ENCODE measurements at places on chromosomes 7 and 10.
A peak's percentile ranks its signal among the peaks of the same experiment; 100 is the strongest.

DNA sequence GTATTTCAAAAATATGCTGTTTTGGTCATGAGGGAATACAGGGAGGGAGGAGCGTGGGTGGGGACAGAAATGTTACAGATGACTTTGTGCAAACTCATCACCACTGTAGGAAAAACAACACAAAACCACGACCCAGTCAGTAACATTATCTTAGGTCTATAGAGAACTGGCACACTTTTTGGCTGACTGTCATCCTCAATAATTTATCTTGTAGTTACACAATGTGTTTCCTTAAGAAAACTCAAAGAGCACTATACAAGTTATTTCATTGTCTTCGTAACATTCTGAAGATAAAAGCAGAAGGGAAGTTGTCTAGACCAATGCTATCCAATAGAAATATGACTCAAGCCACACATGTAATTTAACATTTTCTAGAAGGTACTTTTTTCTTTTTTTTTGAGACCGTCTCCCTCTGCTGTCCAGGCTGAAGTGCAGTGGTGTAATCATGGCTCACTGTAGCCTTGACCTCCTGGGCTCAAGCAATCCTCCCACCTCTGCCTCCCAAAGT, 16.9 kb upstream of the CDK14 start:
- H3K4me3 ChIP-seq = no peak overlapping the region
- no peak overlapping the region for H3K27ac ChIP-seq
- no peaks in the 10 kb centered on the region for H3K36me3 ChIP-seq
- no peaks in the 10 kb centered on the region for H3K27me3 ChIP-seq

GRCh38 chr10:32882076-32882475, 76.0 kb downstream of the ITGB1 start:
- no peak overlapping the region for H3K27ac ChIP-seq
- H3K4me1 ChIP-seq = peaks cover 9% of the 10 kb centered on the region
- H3K4me3 ChIP-seq = no peak overlapping the region
- peaks cover 2% of the 10 kb centered on the region for H3K36me3 ChIP-seq
- no peak for DNase-seq
- H3K27me3 ChIP-seq = no peaks in the 10 kb centered on the region

DNA sequence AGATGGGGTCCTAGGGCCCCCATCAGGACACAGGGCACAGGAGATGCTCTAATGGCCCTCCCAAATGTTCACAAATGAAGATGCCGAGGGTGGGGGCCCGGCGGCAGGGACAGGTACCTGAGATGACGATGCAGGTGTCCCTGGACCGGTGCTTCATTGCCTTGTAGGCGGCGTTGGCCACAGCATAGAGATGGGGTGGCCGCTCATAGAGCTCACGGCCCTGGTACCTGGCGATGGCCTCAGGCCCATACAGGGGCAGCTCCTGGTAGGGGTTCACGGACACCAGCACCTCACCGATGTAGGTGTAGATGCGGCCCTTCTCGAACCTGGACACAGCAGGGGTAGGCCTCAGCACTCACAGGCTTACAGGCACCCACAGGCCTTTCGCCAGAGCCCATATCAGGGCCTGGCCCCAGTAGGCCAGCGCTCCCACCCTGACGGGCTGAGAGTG, 2.0 kb downstream of the MYO1G start:
- H3K27ac ChIP-seq = peak overlapping the region; percentile 100
- DNase-seq = no peak
- no peaks in the 10 kb centered on the region for H3K27me3 ChIP-seq
- peak overlapping the region; percentile 97 for H3K4me3 ChIP-seq

GRCh38 chr7:6248581-6248980, 23.8 kb downstream of the CYTH3 start:
- H3K27me3 ChIP-seq = peaks cover 8% of the 10 kb centered on the region
- DNase-seq = no peak
- H3K27ac ChIP-seq = no peak overlapping the region
- no peak overlapping the region for H3K4me3 ChIP-seq
- peaks cover 7% of the 10 kb centered on the region for H3K4me1 ChIP-seq
- no peaks in the 10 kb centered on the region for H3K36me3 ChIP-seq

DNA sequence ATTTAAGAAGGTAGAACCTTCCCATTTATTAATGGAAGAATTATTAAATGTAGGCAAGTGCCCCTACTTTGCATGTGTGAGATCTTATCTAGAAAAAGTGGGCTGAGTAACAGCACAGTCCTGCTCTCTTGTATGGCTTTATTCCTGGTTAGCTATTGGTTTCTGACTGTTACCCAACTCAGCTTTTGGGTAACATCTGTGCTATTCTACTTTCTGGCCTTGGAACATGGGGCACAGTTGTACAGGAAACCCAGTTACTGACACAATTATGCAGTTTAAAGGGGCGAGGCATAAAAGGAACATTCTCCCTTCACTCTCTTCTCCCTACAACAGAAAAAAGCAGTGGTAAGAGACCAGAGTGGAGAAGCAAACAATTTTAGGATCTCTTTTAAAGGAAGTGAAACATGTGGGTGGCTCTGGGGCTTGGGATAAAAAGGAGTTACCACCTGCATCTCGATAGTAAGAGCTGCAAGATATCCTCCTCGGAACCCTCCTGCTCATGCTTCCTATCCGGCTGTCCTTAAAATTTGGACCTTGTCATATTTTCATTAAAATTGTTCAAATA, 16.0 kb downstream of the NUDT5 start:
- no peak overlapping the region for H3K4me3 ChIP-seq
- peaks cover 22% of the 10 kb centered on the region for H3K36me3 ChIP-seq
- DNase-seq = no peak
- H3K4me1 ChIP-seq = peaks cover 16% of the 10 kb centered on the region

GRCh38 chr10:23717913-23718312, 279.0 kb downstream of the OTUD1 start:
- H3K36me3 ChIP-seq = no peaks in the 10 kb centered on the region
- H3K27ac ChIP-seq = no peak overlapping the region
- H3K27me3 ChIP-seq = peaks cover 40% of the 10 kb centered on the region
- no peak for DNase-seq
- H3K4me3 ChIP-seq = no peak overlapping the region
- H3K4me1 ChIP-seq = peaks cover 6% of the 10 kb centered on the region

Data from activated naive CD8-positive, alpha-beta T cell treated with anti-CD3 and anti-CD28 coated beads for 36 hours (primary cell).